Activated CD8-positive, alpha-beta T cell treated with anti-CD3 and anti-CD28 coated beads, Interleukin-2, amount 10 ng/mL, durations not matched to agents 7 days and 5 days (primary cell): ENCODE measurements at places on chromosomes 7 and 10.
A peak's percentile ranks its signal among the peaks of the same experiment; 100 is the strongest.

DNA sequence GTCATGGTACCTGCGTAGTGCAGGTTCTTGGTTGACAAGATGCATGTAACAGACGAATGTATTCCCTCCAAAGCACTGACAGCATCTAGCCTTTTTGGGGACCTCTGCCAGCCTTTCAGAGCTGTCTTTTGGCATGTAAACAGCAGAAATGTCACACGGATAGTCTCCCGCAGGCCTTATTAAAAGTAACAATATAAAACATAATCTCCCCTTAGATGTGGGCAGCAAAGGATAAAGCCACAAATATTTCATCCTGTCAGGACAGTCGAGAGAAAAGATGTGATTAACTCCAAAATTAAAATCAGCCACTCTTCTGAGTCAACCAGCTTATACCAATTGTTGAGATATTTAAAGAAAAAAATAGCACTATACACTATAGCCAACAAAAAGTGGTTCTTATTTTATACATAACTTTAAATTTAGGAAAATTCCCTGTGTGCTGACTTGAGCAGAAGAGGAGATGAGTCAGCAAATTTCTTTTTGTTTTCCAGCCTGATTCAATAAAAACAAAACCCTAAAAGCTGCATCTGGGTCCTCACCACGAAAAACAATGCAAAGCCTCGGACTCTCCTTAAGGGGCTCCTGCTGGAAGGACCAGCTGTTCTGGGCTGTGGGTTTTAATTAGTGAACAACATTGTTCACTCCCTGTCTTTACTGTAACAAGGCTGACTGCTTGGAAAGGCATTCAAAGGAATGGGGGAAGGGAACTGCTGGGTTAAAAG is 240.2 kb downstream of the ADAM12 start:
- no peak for DNase-seq

DNA sequence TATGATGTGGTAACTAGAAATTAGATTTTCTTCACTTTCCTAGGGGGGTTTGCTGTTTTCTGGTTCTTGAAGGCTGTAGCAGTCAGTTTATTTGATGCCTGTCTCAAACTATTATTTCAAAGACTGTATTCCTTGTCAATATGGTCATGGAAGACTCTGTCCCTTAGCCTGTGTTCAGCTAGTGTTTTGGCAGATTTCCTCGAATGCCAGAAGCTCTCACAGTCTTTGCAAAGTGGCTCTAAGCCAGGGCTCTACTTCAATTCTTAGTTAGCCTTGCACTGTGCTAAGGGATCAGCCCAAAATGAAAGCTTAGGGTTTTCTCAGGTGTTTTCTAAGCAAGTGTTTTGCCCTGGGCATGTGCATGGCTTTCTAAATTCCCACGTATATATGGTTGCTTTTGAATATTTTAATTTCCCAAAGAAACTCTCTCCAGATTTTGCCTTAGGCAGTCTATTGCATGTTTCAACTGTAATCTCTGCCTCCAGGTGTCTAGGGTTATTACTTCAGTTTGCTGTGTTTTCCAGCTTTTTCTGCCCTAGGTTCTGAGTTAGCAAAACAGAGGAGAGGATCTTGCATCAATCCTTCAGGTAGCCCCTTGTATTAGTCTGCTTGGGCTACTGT is 7.2 kb upstream of the C1GALT1 start:
- DNase-seq = no peak

- no peak for DNase-seq
Measured at GRCh38 chr7:70132852-70133690, 534.8 kb downstream of the AUTS2 start.

DNA sequence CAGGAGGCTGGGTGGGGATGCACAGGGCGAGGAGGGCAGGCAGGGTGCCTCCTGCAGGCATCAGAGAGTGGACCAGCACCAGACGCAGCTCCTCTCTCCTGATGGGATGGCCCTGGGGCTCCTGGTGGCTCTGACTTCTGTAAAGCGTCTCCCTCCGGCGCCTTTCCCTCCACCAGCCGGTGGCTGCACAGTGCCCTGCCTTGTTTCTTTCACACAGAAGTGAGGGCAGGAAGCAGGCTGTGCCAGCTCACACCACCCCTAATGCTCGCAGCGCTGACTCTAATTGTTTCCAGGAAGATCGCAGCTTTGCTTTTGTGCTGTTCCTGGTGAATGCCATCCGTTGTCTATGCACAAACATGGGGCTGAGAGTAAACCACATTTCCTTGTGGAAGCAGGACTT is 152.3 kb upstream of the LANCL2 start:
- no peak for DNase-seq

DNA sequence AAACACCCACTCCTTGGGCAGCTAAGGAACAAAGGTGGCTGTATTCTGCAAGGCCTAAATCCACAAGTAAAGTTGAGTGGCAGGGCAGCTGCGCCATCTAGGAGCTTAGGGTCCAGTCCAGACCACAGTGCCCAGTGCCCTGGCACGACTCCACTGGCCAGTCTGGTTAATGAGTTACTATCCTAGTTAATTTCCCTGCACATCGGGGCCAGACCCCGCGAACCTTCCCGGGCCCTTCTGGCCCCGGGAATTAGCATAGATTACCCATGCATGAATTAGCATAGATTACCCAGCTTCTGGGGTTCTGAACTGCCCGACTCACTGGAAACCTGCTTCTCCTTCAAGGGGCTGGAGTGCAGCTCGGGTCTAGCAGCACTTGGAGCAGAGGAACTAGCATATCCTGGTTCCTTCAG is 3.2 kb upstream of the EMX2 start:
- no peak for DNase-seq

- no peak for DNase-seq
Measured at GRCh38 chr10:92880233-92880861, 32.0 kb downstream of the EXOC6 start.

GRCh38 chr10:123889821-123890220 is 1.8 kb downstream of the CPXM2 start:
- no peak for DNase-seq

- no peak for DNase-seq
Measured at GRCh38 chr10:33337326-33337957, 3.0 kb upstream of the NRP1 start.

- DNase-seq = no peak
Measured at GRCh38 chr10:97059006-97059871, 126.5 kb downstream of the SLIT1 start.

- no peak for DNase-seq
Measured at GRCh38 chr10:1932692-1933094, 195.4 kb upstream of the ADARB2 start.

DNA sequence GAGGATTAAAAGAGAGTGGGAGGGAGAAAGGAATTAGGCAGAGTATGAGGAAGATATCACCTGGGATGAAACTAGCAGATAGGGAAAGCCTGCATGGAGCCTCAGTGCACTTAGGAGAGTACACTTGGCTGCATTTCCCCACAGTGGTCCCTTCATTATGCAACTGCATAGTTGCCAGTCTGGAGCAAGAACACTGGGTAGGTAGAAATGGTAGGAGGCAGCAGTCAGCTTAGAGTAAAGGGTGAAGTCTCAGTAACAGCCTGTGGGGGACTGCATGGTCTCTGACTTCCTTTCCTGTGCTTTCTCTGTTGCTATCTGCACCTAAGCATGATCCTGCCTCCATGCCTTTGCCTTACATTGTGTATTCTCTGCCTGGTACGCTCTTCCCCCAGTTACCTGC is 14.0 kb upstream of the PCGF5 start:
- no peak for DNase-seq

GRCh38 chr7:158018098-158018762 is 569.4 kb downstream of the PTPRN2 start:
- no peak for DNase-seq

- no peak for DNase-seq
Measured at GRCh38 chr7:158816271-158816670, 13.0 kb downstream of the ESYT2 start.

DNA sequence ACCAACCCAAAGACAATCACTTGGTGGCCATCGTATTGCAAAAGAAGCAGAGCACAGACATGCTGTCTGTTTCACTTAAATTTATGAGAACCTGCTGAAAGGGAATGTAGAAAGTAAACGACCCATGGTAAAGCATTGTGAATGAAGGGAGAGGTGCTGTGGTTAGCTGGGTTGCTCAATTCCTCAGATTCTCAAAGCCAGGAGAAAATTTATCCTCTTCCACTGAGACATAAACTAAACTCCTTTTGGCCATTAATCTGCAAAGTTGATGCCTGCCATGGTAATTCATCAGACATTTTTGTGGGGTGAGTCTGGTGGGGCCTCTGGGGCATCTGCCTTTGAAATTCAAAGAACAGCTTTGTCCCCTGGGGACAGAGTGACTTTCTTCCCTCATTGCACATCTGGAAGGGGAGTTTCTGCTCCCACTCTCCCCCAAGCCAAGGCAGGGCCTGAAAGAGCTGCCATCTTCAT is 951.0 kb downstream of the LRMDA start:
- no peak for DNase-seq

DNA sequence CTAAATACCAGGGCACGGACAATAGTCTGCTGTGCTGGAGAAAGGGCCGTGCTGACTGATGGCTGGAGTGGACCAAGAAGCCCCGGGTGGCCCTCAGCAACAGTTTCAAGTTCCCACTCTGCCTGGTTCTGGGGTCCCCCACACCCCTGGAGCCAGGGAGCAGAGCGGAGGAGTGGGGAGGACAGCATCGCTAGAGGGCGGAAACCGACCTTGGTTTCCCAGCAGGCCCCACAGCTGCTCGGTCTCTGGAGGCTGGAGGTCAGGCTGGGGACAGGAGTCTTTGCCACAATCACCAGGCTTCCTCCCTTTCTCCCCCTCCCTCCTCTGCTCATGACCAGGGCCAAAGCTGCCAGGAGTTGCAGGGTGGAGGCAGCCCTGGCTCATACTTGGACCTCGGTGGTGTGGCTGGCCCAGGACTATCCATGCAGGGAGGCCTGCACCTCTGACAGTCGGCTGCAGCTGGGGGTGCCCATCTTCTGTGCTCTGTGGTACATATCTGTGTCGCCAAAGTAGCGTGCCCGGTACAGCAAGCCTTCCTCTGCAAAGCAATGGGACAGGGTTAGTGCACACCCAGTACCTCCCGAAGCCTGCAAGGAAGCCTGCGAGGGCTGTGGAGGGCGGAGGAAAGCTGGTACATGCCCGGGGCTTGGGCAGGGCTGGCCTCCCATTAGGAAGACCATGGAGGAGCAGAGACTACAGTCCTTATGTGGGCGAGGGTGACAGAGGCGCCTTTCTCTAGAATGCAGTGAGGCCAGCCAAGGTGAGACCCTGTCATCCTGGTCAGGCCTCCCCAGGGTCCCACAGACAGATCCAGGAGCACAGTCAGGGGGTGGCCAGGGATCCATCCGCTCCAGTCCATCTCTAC is 19.1 kb downstream of the DNAJB12 start:
- DNase-seq = peak; percentile 84

DNA sequence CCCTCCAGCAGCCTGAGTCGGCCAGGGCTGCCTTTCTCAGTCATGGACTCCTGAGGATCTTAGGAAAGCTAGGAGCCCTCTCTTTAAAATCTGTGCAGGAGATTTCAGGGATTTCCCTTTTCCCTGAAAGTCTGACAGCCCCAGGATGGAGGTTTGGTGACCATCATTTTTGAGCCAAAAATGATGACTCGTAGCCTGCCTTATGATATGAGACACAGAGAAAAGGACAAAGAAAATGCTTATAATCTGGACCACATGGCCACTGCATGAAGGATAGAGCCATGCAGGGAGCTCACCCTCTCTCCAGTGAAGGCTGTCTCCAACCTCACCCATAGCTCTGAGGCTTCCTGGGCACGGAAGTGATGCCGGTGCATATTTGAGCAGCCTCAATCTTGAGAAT is 106.6 kb upstream of the CHST15 start:
- no peak for DNase-seq

- no peak for DNase-seq
Measured at GRCh38 chr7:111763221-111763801, 201.0 kb upstream of the IMMP2L start.

DNA sequence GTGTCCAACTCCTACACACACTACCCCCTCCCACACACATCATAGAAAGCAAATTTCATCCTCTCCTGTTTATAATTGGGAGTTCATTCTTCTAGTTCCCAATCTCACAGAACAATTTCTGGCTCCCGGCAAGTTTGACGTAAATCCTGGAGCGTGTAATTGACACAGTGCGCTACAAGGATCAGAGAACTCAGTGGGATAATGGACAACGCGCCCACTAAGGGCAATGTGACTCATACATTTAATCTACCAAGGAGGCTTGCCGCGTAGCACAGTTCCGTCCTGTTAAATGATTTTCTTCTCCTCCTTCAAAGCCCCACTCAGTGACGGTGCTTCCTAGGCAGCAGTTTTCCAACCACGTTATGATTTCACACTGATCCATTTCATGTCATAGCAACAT is 277.6 kb downstream of the SFMBT2 start:
- DNase-seq = no peak

DNA sequence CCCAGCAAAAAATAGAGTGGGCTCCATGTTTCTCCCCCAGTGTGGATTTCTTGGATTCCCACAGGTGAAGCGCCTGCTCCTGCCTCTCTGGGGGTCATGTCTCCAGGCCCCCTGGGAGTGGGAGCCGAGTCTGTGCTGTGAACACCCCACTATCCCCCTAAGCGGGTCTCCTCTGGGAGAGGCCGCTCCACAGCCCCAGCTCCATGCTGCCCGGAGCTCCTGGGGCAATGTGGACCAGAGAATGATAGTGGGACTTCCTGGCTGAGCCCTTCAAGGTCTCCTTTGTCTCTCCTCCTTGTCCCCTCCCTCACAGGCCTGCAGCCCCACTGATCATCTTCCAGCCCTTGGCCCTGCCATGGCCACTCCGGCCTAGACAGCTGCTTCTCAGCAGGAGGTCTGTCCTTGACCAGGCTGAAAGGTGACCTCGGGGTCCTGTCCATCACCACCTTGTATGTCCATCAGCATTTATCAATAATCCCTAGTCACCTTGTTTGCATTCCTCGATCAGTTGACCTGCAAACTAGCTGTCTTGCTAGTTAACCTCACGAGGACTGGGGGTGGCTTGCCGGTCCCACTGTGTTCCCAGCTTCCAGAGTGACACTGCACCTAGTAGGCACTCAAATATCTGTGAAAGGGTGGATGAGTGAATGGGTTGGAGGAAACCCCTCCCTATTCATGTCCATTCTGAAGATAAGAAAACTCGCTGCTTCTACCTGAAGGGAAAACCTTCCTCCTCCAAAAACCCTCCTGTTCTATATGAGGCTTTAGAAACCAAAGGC is 776 bp upstream of the CALML3 start:
- DNase-seq = no peak

DNA sequence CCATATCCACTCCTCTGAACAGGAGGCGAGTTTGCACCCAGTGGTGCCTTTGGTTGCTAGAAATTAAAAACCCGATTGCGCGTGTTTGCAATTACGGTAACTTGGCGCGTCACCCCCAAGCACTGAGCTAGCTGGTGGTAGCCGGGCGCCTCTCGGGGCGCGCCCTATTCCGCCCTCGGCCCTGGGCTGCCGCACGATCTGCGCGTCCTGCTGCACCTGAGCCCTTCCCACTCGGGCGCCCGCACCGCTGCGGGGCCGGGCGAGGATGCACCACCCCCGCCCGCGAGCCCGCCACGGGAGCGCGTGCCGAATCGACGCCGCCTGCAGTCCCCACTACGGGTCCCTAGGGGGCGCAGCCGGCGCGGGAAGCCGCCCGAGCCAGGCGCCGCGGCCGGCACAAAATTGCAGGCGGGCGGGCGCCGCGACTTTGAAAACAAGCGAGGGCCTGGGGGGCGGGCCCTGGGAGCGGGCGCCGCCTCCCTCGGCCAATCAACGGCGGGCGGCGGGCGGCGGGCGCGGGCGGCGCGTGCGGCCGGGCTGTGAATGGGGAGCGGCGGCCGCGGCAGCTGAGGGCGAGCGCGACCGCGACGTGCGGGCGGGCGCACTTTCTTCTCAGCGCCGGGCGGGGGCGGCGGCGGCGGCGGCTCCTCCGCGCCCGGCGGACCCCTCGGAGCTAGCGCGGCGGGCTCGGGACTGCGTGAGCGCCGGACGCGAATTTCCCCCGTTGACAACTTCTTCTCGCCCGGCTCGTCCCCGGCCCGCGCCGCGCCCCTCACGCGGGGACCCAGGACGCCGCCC is at the start of gene SDK1:
Gene SDK1, plus strand, starts transcription at position 602 of the 798 bp plus-strand sequence. CDS start 335 bp downstream, outside the sequence.
- peak; percentile 90 for DNase-seq
